ENCODE measurements at places on chromosomes 3 and 15. TPM values are rescaled to one million over a fixed set of nuclear protein-coding genes. Genes with fewer than 3 reads are reported as not detected.

The CDCP1 gene
- total RNA-seq: 13.6 TPM

The CCDC174 gene
- total RNA-seq: 4.1 TPM

The RHOA gene
- 229 TPM for total RNA-seq

The DPPA4 gene
- not detected for total RNA-seq

The VPS18 gene
- total RNA-seq: 75.8 TPM

The NDN gene
- total RNA-seq: not detected

The DZIP1L gene
- not detected for total RNA-seq

The SLC22A14 gene
- not detected for total RNA-seq

The ADGRG7 gene
- total RNA-seq: 0.08 TPM

The DPP8 gene
- 28.0 TPM for total RNA-seq

The CCR3 gene
- total RNA-seq: not detected
